Activated T-helper 1 cell treated with Interleukin-2 at 50 U/mL for 16 hours (primary cell): ENCODE measurements at places on chromosomes 1 and 21.
A peak's percentile ranks its signal among the peaks of the same experiment; 100 is the strongest.

DNA sequence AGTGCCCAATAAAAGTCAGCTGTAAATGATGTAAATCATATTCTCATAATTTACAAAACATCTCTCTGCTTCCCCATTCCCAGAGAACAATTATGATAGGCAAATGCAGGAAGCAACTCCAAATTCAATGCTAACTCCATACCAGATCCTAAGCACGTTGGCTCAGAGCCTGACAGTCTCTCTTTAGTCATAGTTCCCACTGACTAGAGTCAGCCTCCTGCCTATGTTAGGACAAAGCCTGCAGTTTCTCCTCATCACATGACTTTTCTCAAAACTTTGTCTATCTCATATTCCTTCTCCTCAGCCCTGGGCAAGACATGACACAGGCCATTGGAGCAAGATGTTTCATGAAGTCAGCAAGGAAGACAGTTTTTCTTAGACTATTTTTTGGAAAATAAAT is 101.5 kb upstream of the COL24A1 start:
- no peak for DNase-seq

DNA sequence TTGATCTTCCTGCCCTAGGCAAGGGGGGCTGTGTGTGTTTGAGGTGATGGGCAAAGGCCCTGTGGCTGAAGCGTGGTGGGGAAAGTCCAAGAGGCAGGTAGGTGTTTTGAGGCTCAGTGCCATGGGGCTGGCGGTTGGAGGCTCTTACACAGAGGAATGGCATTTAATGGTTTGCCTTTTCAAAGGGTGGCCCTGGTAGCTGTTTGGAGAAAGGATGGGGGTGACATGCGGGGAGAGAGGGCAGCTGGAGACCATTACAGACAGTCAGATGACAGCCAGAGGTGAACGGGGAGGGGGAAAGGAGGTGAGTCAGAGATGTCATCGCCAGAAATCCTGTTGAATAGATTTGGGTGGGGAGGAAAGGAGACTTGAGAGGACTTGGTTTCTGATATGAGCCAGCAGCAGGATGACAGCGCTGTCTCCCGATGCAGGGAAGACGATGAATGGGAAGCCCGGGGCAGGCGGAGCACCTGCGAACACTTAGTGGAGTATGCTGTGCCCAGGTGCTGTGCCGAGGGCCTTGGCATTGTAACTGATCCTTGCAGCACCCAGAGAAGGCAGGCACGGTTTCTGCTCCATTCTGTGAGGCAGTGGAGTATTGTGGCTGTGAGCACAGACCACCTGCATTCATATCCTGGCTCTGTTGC is 56.3 kb downstream of the MAN1C1 start:
- no peak for DNase-seq

DNA sequence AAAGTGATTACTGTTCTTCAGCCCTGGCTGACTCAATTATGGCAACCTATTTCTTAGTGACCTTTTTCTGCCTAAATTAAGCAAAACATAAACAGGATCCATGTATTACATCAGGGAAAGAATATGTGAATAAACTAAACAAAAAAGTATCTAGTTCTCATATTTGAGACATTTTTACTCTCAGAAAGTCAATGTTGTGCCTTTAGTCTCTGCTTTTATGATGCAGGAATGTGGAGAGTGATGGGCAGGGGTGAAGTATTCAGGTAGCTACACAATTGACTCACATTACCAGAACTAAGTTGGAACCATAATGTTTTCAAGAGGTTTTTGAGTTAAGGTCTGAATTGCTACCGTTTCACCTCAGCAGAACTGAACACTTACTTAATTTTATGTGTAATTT is 462.7 kb upstream of the CXADR start:
- no peak for DNase-seq

DNA sequence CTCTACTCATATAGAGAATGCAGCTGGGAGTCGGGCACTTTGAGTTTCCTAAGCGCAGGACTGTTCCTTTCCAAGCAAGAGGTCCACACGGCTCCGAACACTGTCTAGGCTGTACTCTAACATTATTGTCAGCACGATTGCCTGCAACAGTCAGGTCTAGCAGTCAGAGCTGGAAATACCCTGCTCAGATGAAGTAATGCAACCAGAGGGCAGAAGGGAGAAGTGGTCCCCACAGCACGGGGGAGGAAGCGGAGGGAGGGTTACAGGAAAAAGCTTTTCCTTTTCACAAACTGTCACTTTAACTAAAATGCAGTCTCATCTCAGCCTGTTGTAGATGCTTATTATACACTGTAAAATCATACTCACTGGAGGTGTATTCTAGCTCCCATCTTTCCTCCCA is 98.9 kb upstream of the SLC44A3 start:
- DNase-seq, result no peak

DNA sequence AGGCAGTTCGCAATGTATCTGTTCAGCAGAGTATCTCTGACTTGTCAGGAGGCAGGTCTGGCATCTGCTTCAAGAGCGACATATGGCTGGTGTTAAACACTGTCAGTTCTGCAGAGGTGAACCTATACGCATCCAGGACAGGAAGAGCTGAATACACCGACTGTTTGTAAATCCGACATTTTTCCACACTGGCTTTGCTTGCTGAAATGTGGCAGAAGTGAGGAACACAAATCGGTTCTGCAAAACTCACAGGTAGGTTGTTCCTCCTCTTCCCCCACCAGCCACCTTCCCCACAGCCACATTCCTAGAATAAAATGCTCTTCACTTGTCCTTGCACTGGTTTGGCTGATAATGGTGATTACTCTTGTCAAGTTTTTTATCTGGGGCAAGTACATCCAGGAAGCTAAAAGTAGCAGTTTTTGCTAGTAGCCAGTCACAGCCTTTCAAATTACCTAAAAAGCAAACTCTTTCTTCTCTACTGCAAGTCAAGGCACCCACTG is 289.2 kb downstream of the GRIK1 start:
- DNase-seq, result no peak

GRCh38 chr1:223887747-223888418 is 42.1 kb upstream of the TP53BP2 start:
- DNase-seq, result no peak

- DNase-seq, result no peak
Observed at GRCh38 chr1:50371749-50372148, 51.5 kb downstream of the DMRTA2 start.

DNA sequence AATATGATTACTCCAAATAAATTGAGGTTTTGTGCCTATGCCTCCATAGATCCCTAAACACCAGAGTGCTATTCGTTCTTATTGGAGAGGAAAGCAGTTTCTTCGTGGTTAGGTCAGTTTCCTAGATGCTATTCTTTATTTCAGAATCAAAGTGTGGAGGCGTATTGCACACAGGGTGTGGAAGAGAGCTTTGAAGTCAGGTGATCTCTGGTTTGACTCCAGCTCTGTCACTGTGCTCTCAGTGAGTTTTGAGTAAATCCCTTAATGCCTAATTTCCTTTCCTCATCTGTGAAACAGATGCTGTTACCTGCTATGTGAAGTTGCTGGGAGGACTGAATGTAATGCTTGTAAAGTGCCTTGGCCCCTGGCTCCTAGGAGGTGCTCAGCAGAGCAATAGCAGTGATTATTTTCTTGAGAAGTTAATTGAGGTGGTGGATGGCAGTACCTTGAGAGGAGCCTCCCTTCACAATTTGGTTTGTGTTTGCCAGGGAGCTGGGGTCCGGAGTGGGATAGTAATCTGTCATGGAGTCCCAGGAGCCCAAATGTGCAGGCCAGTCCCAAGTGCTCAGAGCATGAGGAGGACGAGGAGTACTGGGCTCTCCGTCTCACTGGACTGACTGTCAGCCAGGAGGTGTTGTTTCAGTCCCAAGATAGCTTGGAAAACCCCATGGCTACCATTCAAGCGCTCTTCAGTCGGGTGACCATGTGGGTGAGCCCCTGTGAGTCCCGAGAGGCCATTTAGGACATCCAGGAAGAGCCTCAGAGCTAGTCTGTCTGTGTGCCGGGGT is 14.9 kb downstream of the NTPCR start:
- no peak for DNase-seq

GRCh38 chr1:226424221-226425003 is 16.5 kb upstream of the PARP1 start:
- no peak for DNase-seq

GRCh38 chr1:43565600-43566360 is 35.1 kb downstream of the PTPRF start:
- DNase-seq, result peak; percentile 5

DNA sequence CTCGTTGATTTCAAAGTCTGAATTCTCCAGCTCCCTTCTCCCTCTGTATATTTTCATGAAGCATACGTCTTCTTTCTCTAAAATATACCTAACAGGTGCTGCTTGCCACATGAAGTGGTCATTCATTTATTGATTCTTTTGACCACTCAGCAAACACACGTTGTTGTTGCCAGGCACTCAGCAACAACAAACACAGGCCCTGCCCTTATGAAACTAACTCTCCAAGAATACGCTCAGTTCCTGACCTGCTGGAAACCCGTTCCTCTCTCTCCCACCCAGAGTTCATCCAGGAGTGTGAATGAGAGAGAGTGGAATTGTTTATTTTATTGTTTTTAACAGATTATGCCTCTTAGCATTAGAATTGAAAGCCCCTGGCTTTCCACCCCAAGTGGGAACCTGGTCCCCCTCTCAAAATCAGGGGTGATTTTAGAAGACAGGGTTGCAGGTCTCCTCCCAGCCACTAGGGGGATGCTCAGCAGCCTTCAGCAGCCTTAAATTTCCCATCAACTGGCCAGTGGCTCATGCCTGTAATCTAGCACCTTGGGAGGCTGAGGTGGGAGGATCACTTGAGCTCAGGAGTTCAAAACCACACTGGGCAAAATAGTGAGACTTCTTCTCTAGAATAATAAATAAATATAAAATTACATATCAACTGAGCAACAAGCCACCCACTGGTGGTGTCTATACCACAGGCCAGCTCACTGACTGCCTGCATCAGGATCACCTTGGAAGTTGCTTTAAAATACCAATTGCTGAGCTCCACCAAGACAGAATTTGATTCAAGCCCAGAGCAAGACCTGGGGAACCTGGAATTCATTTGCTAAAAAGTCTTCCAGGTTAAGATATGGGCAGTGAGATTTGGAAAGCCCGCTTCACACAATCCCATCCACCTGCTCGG is 181.0 kb upstream of the KLHDC7A start:
- DNase-seq, result no peak
